ENCODE measurements at places on chromosomes 11 and 22.
A peak's percentile ranks its signal among the peaks of the same experiment; 100 is the strongest.

GRCh38 chr11:75236062-75236461 lies 4.5 kb upstream of the TPBGL start:
- no peak for DNase-seq

DNA sequence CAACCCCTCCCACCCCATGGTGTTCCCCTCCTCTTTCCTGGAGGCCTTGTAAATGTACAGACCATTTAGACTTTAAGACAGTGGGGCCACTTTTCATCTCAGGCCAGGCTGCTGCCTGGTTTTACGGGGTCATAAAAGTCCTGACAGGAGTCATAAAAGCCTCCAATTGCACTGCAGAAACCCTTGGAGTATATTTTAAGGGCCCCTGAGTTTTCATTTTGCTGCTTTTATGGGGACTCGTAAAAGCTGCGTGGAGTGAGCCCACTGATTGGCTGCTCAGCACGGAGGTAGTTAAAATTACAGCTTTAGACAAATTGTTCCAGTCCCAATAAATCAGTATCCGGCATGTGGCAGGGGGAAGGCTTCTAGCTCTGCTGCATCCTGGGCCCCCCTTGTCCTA lies 627.6 kb downstream of the NTM start:
- no peak for DNase-seq

DNA sequence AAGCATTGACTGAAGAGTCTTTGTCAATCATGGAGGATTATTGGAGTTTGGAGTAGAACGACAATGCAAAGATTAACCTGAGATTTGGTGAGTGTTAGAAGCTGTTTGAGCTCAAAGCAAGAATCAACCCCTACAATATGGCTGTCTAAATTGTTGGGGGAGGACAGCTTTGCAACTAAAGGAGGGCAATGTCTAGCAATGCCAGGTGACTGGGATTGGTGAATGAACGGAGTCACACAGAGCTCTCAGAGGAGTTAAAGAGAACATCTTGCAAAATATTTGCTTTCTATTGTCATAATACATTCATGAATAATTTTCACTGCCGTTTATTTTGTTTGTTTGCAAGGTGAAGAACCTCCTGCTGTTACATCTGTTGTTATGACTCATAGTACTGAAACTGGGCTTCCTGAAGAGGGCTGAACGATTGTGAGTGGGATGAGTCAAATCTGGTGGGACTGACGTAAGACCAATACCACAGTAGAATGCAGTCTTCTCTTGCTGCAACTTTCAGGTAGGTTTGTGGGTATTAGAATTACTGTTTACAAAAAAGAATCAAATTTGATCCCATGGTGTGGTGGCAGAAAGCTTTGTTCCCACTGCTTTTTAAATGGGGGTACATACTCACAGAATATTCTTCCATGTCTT lies 281.9 kb downstream of the CADM1 start:
- peak; percentile 21 for DNase-seq

DNA sequence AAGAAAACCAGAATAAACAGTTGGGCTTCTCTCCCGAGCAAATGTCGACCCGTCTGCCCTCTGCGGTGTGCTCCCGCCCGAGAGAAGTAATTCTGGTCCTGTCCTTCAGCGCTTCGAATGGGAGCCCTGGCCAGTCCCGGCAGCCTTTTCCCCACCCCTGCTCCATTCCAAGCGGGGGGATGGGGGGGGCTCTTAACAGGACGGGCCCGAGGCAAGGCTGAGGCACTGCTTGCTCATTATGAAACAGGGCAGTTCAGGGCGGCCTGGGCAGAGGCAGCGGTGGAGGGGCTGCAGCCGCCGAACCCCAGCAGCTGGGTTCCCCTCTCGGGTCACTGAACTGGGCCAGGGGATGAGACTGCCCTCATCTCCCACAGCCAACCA lies 9.1 kb downstream of the BACE1-AS start:
- no peak for DNase-seq

DNA sequence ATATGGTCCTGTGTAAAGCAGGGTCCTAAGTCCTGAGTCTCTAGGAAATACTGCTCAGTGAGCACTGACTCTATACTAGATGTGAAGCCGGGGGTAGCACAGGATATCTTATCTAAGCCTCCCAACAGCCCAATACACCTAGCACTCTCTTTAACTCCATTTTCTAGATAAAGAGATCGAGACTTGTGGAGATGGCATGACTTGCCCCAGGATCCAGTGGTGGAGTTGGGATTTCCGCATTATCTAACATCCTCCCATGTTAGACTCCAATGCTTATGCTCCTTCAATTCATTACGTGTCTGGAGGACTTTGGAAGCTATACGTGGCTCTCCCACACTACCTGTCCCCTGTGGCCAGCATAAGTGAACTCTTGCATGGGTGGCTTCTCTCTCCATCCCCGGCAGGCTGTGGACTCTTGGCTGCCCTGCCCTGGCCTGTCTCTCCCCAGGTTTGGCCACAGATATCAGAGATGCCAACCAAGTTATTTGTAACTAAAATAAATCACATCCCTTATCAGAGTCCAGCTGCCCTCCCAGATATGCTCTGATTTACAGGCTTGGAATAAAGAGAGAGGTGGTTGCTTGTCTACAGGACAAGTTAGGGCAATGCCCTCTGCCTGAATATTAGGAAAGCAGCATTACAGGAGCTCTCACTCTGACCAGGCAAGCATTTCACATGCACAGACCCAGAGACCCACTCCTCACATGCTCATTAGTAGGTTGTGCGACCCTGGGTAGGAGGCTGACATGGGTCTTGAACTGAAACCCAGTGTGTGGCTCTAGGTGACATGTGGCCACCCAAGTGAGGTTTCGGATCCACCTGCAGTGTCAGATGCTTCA lies 4.5 kb downstream of the CD44 start:
- DNase-seq = no peak

DNA sequence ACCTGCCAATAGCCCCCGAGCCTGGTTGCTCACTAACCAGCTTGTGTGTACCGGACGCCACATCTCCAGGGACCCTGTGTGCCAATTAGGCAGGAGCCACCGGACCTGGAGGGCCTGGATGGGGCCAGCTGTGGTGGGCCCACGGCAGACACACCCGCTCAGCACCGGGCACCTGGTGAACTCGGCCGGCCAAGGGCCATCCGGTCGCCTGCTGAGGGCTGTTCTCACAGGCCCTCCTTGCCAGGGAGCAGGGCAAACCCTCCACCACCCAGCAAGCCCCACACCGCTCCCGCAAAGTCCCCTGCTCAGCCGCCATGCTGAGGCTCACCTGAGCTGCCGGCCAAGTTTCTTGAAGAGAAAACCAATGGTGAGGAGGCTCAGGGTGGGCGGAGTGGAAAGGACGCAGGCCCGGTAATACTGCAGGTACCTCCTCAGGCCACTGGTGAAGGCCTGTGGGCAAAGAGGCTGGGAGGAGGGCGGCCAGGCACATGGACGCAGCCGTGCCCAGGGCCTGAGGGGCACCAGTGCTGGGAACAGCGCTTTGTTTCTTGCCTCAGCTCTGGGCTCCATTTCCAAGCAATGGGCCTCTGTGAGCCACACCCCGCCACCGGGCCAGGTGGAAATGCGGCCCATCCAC lies 17.1 kb downstream of the TUBGCP6 start:
- no peak for DNase-seq

DNA sequence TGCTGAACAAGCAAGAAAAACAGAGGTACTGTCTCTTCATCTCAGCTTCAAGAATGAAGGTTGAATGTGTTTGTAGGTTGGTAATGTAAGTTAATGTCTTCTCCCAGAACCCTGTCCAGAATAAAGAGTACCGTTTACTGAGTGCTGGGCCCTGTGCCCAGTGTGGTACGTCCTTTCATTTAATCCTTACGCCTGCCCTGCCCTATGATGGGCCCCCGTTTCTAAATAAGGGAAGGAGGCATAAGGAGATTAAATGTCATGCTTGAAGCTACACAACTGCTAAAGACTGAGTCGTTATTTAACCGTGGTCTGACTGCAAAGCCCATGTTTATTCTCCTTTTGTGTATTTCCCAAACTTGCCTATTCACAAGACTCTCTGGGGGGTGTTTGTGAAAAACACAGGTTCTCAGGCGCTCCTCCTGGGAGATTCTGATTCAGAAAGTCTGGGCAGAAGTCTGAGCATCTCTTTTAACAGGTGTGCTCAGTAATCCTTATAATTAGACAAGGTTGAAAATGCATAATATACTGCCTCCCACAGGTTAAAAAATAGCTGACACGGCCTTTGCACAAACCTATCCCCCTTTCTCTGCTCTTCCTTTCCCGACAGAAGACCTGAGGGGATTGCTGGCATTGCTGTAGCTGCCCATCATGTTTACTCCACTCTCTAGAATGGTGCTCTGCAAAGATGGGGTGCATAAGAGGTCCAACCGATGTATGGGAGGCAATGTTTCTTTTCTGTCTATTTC lies 56.3 kb upstream of the ZBTB44 start:
- no peak for DNase-seq

DNA sequence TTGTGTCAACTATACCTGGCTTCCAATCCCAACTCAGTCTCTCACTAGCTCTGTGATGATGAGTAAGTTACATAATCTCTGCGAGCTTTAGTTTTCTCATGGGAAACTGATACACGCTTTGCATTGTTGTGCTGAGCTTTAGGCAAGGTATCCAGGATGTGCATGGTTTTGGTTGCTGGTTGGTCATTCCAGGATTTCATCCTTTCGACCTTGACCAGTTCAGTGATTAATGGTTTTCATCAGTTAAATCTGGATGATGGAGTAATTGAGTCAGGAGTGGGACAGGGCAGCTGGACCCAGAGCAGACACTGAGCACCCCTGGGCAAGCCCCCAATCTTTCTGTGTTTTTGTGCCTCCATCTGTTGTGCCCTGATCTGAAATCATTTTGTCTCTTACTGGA lies 417.3 kb upstream of the CADM1 start:
- no peak for DNase-seq

- DNase-seq = no peak
Measured at GRCh38 chr11:114876234-114876633, 197.9 kb downstream of the NXPE2 start.

- DNase-seq = no peak
Measured at GRCh38 chr11:82818409-82819043, 81.7 kb downstream of the PRCP start.

- no peak for DNase-seq
Measured at GRCh38 chr11:134949121-134950090, 537.4 kb upstream of the B3GAT1 start.

GRCh38 chr11:85540635-85541205 lies 86.4 kb downstream of the DLG2 start:
- DNase-seq = no peak

GRCh38 chr11:12287374-12288211 lies 89.8 kb upstream of the PARVA start:
- DNase-seq = no peak

GRCh38 chr11:94593030-94593429 lies 25.9 kb downstream of the PIWIL4 start:
- no peak for DNase-seq

- DNase-seq = peak; percentile 18
Measured at GRCh38 chr11:9362393-9362863, 22.0 kb upstream of the IPO7 start.

DNA sequence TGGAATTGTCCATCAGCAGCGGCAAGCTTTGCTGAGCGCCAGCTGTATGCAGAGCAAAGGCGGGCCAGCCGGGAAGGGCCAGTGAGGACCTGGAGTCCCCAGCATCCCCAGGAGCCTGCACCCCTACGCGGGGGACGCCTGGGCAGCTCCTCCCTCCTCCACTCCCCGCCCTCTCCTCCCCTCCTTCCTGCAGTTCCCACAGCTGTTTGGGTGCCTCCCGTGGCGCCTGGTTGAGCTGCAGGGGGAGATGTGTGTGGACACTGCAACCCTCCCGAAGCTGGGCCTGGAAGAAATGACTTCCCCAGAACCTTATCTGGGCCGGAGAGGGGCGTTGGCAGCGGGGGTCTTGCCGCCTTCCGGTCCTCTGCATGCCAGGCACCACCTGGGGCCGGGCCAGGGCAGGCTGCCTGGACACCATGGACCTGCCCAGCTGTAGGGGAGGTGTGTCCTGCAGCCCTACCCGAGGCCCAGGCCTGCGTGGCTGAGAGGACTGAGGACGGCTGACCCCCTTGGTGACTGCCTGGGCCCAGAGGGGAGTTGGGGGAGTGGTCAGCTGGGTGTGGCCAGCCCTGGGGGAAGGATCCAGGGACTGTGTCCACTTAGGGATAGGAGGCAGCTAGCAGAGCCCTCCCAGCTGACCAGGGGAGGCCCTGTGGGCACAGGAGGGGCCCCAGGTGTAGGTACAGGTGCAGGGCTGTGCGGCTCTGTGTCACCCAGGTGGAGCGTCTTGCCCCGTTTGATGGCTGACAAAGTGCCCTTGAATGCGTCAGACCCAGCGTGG lies 16.8 kb upstream of the MUC6 start:
- no peak for DNase-seq

- no peak for DNase-seq
Measured at GRCh38 chr22:41479671-41480396, 10.9 kb downstream of the ACO2 start.

DNA sequence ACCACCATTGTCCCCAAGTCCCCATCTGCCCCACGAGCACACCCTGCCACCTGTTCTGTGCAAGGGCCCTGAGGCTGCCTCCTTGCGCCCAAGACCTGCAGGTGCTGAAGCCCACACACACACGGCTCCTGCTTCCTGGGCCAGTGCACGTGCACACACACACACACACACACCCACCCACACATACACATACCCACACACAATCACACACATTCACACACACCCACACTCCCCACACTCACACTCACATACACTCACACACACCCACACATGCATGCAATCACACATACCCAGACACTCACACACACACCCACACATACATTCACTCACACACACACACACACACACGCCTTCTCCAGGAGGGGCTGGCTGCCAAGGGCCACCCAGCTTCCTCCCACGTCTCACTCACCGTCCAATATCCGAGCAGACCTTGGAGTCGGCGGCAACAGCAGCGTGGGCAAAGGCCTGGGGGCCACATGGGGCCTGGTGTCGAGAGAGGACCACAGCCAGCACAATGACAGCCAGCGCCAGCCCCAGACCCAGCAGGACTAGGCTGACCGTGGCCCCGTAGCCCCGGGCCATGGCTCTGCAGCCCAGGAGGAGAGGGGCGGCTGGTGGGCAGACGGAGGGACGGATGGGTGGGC lies 616 bp downstream of the GGT5 start:
- no peak for DNase-seq

DNA sequence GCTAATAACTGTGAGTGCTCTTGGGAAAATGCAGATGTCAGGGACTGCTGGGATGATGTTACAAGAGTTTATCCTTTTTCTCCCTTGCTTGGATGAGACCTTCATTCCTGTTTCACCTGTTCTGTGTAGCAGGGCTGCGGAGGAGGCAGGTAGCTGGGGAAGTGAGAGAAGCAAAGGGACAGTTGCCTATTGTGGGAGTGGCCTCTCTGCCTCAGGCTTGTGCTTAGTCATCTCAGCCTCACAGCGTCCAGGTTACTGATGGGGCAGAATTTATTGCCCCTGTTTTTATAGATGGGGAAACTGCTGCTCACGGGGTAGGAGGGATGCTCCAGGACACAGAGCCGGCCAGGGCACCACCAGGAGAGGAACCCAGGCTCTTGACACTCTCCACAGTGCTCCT lies 1.7 kb downstream of the STX3 start:
- no peak for DNase-seq

- DNase-seq = no peak
Measured at GRCh38 chr11:93532806-93533205, 10.4 kb downstream of the SMCO4 start.

DNA sequence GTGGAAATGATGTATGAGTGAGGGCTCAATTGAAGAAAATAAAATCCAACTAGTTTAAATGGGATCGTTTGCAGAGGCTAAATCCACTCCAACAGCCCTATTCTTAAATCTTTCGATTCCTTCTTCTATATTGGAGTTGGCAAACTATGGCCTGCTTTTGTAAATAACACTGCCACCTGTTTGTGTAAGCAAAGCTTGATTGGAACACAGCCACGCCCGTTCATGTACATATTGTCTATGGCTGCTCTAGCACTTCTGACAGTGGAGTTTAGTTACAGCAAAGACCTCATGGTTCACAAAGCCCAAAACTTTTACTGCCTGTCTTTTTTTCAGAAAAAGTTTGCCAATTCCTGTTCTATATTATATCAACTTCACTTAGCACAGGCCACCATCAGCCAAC lies 40.6 kb upstream of the RCN1 start:
- DNase-seq = no peak

Measured in stimulated activated CD4-positive, alpha-beta T cell treated with anti-CD3 and anti-CD28 coated beads, Interleukin-15, amount 100 ng/mL, for 24 hours (primary cell).